Endothelial cell of umbilical vein (primary cell): ENCODE measurements at places on chromosomes 13 and 19.

DNA sequence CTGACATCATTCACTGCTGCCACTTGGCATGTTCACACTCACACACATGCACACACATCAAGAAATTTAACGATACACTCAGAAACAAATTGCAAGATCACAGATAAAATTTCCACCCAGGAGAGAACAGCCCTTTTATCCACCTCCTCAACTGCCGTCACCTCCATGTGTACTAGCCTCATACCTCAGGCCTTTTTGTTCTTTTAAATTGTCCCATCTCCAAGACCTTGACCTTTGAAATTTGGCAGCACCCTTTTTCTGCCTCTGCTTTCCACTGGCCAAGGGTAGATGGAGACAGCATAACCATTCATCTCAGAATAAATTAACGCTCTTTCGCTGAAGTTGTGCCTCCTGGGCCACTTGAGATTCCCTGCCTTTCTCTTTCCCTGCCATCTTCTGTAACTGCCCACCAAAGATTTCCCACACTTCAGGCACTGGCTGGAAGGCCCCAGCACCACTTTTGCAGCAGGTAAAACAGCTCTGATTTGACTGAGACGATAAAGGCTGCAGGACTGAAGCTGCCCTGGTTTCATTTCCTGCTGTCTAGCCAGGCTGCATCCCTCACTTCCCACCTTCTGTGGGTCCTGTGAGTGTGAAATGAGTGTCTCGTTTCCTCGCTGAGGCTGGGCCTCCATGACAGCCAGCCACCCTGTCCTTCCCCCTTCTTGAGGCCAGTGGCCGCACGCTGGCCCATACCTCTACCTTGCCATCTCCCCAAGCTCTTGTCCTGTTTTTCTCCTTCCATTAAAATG, 39.3 kb downstream of the MBNL2 start:
- no peak for DNase-seq

GRCh38 chr19:11230621-11231386, 8.6 kb upstream of the ANGPTL8 start:
- no peak for DNase-seq

DNA sequence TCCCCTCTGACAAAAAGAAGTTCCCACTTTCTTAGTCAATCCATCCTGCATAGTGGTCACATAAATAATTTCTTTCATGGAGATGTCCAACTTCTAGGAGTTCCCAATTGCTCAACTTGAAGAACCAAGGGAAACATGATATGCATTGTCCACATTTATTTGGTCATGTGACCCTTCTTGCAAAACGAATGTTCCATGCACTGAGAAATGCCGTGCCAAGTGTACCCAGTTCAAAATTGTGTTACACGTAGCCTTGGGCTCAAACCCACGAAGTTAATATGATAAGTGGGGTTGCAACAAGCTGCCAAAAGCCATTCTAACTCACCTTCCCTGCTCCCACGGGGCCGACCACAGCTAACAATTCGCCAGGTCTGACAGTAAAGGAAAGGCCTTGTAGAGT, 113.1 kb downstream of the ABCC4 start:
- DNase-seq: no peak

DNA sequence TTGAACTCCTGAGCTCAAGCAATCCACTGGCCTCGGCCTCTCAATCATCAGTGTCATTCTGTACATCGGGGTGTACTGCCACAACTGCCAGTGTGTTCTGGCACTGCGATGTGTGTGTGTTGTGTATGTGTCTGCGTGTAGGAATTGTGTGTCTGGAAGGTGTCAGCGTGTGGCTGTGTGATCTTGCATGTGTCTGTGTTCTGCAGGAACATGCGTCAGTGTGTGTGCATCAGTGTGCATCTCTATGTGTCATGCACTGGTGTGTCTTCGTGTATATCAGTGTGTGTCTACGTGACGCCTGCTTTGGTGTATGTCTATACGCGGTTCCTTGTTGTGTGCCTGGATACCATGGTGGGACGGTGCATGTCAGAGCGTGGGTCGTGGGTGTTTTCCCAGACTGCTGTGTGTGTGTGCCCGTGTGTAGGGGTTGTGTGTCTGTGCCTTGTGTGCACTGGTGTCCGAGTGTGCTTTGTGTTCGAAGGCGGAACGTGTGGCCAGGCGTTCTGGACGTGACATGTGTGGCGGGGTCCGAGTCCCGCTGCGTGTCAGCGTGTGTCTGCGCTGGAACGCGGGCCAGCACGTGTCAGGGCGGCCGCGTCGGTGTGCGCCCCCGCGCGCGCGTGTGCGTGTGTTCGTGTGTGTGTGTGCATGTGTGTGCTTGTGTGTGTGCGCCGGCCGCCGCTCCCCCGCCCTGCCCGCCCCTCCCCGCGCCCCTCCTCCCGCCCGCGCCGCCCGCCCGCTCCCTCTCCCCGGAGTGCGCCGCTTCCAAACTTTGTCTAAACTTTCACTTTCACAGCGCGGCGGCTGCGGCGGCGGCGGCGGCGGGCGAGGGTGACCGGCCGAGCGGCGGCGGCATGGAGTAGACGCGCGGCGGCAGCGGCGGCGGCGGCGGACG, at the start of gene NFIX:
Gene NFIX, plus strand, starts transcription at position 775 of the 895 bp plus-strand sequence. CDS start 363 bp downstream, outside the sequence.
- peak; percentile 32 for DNase-seq

DNA sequence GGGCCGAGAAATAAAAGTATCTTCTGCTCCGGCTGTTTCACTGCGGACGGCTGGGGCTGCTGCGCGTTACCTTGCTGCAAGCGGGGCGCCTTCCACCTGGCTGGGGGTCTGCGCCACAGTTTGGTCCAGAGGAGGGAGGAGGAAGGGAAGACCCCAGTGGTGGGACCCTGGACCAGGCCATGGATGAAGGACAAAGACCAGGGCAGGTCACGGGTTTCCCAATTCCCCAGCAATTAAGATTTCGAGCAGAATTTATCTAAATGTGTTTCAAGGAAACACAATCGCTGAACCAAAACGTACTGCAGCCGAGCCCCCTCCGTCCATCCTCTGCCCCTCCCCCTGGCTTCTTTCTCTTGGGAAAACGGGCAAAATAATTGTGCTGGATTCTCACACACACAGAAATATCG, 2.9 kb downstream of the SOX1 start:
- no peak for DNase-seq
